GM18507 (cell line): ENCODE measurements at places on chromosomes 11 and 22.

DNA sequence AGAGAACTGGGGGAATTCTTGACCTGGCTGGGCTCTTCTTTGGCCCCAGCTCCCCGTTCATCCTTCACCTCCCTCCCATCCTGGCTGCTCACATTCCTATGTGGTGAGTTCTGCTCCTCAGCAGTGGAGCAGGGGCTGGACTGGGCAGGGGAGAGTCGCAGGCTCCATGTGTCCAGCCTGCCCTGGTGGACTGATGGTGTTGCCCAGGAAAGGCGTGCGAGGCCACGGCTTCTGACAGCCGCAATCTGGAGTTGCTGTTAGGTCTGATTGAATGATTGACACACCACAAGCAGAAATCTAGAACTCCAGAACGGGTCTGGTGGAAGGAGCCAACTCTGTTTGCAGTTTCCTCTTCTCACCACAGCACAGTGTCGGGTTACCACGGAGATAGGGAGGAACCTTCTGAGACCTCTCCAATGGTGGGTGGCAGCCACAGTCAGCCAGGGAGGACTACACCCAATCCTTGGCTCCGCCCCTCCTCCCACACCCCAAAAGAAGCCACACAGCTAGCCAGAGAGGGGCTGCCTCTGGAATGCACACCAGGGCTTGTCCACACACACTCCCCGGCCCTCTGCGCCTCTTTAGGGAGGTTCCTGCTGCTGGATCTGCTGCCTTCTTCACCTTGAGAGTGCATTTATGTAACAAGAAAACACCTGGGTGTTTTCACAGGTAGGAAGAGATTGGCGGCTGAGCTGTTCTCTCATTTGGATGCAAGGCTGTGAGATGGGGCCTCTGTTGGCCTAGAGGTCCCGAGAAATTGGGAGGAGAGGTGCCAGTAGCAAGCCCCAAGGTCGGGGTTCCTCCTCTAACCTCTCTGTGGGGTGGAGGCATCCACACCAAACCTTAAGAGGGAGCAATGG lies 56.4 kb upstream of the CD44 start:
- no peak for DNase-seq

DNA sequence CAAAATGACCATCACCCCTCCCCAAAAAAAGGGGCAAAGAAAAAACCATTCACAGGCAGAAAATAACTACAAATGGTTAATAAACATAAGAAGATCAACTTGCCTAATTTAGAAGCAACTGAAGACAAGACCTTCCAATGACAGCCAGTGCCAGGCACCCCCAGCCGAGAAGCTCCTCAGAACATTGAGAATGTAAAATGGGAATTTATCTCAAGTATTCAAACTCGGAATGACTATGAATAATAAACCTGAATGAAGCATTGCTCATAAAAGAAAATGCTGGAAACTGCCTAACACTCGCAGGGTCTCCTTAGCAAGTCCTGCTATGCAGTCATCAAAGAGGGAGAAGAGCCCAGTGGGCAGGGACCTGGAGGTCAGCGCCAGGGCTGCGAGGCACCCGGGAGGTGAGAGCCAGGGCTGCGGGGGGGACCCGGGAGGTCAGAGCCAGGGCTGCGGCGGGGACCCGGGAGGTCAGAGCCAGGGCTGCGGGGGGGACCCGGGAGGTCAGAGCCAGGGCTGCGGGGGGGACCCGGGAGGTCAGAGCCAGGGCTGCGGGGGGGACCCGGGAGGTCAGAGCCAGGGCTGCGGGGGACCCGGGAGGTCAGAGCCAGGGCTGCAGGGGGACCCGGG lies 23.2 kb upstream of the MOB2 start:
- no peak for DNase-seq

- DNase-seq, result no peak
These were observed 85.2 kb downstream of the CCDC81 start for GRCh38 chr11:86459682-86460460.

- DNase-seq, result no peak
These were observed 608.1 kb upstream of the CADM1 start for GRCh38 chr11:116112087-116112935.

DNA sequence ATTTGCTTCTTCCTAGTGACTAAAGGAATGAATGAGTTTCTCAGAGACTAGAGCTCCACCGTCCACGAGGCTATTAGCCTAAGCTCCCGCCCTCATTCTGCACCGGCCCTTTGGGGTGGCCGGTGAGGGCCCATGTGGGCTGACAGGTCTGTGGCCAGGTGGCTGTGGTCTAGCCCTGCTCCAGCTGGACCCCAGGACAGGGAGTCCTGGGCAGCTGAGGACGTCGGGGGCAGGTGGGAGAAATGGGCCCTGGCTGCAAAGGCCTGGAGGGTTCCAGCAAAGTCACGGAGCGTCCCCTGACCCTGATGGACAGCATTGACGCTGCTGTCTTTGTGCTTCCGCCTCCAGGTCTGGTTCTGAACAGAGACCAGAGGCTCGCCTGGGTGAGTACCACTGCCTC lies 12.2 kb downstream of the SERHL2 start:
- DNase-seq, result no peak

DNA sequence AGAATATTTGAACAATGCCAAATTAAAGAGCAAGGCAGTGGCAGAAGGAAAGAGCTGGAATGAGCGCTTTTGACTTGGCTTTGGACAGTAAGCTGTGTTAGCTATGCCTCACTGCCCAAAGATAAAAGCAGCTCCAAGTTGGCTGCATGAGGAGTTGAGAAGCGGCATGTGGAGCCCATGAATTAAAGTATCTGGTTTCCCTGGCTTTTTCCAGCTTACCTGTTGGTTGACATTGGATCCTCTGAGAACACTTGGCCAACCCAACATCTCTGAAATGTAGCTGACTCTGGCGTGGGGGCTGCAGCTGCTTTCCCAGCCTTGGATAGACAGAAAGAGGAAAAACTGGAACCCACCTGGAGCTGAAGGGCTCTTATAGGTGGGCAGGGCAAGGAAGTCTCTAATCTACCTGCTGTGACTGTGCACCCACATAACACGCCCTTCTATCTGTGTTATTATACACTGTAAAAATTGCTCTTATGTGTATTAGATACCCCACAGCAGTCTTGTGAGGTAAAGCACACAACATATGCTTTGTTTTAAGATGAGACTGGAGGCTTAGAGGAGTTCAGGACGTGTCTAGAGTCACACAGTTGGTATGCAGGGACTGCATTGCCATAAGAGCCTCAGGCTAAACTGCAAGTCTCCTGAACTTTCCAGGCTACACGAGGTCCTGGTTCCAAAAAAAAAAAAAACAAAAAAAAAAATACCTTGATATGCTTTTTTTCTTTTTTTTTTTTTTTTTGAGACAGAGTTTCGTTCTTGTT lies 5.8 kb downstream of the UBASH3B start:
- DNase-seq, result no peak

DNA sequence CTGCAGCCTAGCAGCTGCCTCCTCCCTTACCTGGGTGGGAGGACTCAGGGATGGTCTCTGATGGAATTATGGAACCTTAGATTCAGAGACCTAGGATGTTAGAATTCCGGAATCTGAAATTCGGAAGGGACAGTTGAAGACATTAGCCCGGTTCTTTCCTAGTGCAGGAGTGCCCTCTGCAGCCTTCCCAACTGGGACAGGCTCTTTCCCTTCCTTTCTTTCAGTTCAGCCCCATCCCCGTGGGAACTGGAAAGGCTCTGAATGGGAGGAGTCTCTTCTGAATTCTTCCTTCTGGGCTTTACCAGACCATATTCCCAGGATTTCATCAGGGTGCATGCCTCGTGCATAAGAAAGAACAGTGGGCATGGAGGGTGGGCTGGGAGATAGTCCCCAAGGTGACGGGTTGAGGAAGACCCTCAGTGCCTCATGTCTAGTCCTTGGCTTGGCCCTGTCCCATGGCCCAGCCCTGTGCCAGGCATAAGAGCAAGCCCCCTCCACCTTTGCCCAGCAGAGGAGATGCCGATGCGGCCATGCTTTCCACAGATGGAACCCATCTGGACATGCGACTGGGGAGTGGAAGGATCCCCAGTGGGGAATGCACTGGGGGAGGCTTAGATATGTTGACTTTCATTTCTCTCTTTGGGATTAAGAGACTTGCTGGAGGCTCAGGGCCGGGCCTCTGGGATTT lies 14.4 kb downstream of the DNAJB13 start:
- DNase-seq, result no peak

DNA sequence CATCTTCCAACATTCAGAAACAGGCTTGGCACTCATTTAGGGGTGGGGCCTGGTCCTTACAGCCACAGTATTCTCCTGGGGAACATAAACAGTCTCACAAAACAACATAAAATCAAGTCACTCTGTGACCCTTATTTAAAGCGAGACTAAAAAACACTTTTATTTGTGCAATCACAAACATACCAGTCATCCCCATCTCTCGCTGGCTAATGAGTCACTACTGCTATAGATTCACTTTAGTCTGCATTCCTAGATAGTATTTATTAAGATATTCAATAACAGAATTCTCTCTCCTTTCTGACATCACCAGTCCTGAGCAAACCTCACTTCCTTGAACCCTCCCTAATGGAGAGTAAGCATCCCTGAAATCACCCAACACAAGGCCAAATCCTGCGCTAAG lies 68.0 kb downstream of the ZBTB44 start:
- DNase-seq, result no peak

- peak; percentile 77 for DNase-seq
These were observed 88.4 kb downstream of the PDE2A start for GRCh38 chr11:72585762-72586311.

- no peak for DNase-seq
These were observed 651 bp upstream of the CARD16 start for GRCh38 chr11:105045676-105046296.

- no peak for DNase-seq
These were observed 34.0 kb downstream of the IFT27 start for GRCh38 chr22:36741968-36742367.

GRCh38 chr11:2518983-2519340 lies 74.2 kb downstream of the KCNQ1 start:
- no peak for DNase-seq

DNA sequence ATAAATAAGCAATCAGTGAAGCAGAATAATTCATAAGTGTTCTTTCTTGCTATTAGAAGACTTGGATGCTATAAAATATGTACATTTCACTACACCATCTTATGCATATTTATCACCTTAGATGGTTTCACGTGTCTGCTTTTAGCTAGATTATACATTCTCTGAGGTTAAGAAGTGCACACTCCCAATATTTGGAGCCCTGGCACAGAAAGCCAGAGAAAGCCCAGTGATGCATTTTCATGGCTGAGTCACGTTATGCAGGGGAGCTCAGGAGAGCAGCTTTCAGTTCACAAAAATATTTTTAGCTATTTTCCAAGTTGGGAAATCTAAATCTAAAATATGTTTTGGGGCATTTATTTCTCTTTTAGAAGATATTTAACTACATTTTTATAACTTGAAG lies 5.1 kb upstream of the TP53AIP1 start:
- DNase-seq, result no peak

- DNase-seq, result no peak
These were observed 16.2 kb downstream of the OR5D16 start for GRCh38 chr11:55854704-55855103.

DNA sequence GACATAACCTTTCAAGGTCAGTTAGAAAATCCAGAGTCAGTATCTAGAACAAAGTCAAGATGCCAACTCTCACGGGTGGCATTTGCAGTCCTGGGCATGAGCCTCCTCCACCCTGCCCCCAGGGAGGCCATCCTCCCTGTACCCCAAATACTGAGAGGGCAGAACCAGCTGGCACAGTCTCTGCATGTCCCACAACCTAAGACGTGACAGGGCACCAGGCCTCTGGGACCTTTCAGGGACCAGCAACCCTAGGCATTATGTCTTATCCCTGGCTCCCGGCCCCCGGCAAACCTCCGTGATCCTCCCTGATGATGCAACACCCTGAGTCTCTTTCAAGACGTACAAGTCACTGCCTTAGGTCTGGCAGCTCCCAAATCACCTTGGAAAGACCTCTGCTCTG lies 2.0 kb downstream of the MB start:
- DNase-seq, result no peak

DNA sequence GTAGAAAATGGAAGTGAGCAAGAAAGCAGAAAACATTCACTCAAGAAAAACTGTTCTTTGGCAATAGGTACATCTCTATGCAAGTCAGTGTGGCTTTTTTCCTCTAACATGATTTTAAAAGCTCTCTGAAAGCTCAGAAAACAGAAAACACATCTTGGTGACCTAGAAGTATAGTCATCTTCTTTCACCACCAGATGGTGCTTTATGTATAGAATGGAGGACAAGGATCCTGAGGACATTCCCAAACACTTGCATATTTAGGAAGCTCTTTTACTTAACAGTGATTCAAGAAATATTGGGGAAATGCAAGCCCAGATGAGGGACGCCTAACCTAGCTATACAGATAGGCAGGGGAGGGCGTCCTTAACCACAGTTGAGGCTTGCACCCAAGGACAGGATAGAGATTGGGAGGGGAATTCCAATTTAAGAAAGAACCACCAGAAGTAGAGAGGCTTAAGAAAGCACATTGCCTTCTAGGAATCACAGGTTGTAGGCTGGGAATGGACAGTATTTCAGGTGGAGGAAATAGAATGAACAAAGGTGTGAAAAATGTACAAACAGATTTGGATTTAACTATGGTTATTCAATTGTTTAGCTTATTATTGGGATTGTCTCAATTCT lies 13.8 kb upstream of the CCDC81 start:
- DNase-seq, result no peak

DNA sequence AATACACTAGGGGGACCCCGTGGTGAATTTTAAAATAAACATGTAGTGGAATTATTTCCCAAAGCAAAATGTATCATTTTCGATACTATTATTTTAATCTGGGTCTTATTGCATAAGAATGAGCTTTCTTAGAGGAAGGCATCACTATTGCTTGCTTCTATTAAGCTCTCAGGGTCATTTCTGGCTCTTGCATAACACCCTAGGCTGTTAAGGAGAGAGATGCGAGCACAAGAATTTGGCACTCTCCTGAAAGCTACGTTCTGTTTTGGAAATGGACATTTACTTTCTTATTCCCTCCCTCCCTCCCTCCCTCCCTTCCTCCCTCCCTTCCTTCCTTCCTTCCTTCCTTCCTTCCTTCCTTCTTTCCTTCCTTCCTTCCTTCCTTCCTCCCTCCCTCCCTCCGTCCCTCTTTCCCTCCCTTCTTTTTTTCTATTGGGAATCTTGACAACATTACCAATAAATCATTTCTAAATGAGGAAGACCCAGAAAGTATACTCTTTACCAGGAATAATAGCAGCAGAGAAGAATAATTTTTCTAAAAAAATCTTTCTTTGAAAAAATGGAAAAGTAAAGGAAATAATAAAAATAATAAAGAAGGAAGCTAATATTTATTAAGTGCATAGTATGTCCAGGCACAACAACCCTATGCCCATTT lies 83.6 kb upstream of the BDNF start:
- no peak for DNase-seq

GRCh38 chr11:597166-597725 lies 18.5 kb downstream of the IRF7 start:
- DNase-seq, result no peak
